Ammon's horn (tissue), 1 donor: ENCODE measurements at places on chromosomes 12 and 14.
A peak's percentile ranks its signal among the peaks of the same experiment; 100 is the strongest.

DNA sequence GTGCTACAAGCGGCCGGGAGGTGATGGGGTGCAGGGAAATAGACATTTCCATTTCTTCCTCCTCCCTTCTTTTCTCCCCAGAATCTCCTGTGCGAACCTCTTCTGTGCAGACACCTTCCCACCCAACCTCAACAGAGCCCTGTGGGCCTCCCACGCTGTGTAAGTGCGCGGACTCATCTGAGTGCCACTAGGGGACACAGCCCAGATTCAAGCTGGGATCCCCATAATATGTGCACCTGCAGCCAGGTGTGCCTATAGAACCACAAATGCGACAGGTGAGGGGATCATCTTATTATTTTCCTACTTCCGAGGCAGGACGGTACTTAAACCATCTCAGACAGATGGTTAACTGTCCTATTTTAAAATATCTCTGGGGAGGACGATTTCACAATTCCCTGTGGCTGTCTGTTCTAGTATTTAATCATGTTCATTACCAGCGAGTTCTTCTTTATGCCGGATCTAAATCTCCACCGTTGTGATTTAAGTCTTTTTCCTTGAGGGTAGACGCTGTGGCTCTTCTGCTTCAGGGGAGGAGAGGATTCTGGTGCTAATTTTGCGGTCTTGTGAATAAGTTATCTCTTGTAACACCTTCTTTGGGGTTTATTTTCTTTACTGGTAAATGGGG, 17.2 kb upstream of the CACNA1C start:
- no peak for DNase-seq

DNA sequence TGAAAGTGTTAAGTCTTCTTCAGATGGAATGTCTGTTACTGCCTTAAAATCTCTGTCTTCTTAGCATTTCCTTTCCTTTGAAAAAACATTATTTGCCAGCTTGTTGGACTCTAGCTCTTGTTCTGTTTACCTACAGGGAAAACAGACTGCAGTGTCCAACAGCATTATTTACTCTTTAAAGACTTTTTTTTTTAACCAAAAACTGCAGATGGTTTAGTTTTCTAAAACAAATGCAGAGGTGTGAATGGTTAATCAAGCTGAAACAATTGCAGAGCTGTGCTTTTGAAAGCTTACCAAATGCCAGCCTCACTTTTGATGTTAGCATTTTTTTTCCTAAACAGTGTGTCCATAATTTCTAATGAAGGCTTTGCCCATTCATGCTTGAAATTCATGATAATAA, 323.3 kb downstream of the TMEM117 start:
- DNase-seq, result no peak

GRCh38 chr12:76455582-76456345, 103.8 kb downstream of the OSBPL8 start:
- peak; percentile 59 for DNase-seq

- DNase-seq, result no peak
Measured at GRCh38 chr14:90891326-90891725, 75.1 kb upstream of the TTC7B start.

GRCh38 chr14:101625336-101626097, 64.2 kb downstream of the DIO3 start:
- DNase-seq, result no peak
